ENCODE measurements at places on chromosomes 3 and 15.
A peak's percentile ranks its signal among the peaks of the same experiment; 100 is the strongest.

- DNase-seq = no peak
These were observed 31.7 kb downstream of the SLCO2A1 start for GRCh38 chr3:133997871-133998635.

DNA sequence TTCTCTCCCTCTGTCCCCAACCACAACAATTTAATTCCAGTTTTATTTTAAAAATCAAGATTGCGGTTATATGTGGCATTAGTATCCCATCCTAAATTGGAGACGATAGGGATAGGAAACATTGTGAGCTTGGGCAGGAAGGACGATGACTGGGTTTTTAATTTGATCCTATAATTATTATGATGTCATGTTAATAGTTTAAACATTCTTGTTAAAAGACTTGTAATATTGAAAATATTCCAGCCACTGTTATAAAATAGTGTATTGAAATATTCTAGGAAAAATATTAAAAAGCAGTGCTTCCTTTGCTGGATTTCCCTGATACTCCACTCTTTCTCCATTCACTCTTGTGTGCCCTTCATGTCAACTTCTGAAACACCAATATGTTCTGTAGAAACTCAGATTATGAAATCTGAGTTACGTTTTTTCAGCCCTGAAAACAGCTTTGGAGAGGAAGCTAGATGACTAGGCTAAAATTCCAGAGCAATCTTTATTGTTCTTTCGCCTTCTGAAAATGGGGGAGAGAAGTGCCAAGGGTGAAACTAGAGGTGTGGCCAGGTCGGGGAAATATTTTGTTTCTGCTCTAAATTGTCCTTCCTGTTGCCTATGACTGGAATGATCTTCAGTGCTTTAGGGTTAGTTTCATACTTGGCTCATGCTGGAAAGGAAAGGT is 46.1 kb upstream of the MAP3K13 start:
- peak; percentile 75 for DNase-seq

DNA sequence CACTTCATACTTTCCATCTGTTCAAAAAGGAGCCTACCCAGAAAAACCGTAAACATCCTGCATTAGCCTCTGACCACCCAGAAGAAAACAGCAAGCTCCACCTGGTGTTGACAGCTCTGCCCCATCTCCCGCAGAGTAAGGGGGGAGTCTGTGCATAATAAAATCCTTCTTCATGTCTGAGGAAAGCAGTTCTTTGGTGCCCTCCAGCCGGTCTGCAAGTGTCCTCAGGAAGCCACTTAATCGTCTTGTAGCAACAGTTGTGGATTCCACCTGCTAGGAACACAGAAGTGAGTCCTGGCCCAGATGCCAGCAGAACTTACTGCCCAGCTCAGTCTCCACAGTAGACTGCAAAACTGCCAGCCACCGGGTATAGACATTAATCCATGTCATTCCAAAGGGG is 22.5 kb downstream of the RIOX2 start:
- no peak for DNase-seq

DNA sequence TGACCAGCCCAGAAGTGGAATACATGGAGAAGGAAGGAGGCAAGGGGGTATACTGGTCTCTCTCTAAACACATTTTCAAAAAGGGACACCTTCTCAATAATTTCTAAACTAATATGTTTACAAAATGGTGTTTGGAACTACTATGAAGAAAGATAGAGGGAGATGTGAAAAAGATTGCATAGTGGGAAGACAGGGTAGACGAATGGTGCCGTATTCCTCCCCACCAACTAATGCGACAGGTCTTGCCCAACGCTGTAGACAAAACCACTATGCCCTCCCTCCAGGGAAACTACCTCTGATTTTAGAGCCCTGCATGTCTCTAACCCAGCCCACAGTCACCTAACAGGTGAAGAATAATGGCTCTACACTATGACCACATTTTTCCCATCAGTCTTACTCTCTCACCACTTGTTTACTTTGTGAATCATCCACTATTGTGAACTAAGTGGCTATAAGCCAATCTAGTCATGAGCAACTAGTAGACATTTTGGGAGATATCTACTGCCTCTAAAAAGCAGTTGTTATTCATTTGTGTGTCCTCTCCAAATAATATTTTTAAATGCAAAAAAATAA is 108.2 kb upstream of the UBE2E2 start:
- no peak for DNase-seq

GRCh38 chr3:174159604-174160003 is 699.5 kb upstream of the NAALADL2 start:
- DNase-seq = no peak

- DNase-seq = no peak
These were observed 363.2 kb downstream of the NAALADL2 start for GRCh38 chr3:175222356-175222755.

DNA sequence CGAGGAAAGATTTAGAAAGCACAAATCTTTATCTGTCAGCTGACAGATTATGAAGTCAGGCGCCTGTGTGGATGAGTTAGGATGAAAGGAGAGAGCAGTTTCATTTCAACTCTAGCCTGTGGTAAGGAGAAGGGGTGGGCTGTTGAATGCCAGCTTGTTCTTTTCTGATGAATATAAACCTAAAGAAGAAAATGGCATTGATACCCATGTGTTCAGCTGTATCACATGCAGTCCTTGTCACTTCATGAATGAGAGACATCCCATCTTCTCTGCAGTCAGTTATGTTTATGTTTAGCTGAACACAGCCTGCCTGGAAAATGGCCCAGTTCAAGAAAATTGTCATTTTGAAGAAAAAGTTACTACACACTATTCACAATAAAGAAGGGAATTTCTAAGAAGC is 345.7 kb upstream of the RBMS3 start:
- no peak for DNase-seq

DNA sequence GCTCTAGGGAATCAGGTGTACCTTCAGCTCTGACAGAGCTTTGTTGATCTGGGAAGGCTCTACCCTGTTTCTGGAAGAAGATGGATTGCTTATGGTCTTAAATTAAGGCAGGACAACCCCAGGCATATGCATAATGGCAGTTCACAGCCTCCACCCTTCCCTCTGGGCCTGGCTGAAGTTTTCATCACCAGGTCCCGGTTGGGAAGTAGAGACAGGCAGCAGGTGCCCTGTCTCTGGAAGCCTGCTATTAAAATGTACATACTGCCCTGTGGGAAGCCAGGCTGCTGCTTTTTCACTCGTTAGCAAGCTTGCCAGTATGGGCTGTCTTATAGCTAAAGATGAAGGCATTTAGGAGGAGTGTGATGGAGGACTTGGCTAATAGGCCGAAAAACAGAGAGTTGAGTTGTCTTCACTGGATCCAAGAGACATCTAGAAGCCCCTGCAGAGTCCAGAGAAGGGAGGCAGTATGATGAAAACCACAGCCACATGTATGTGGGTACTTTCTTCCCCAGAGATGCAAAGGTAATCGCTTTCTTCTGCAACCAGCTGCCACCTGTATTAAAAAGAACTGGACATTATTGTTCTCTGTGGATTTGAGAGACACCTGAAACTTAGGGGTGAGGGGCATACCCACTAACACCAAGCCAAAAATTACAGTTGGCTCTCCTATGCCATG is 34.4 kb downstream of the ABHD2 start:
- DNase-seq = no peak

DNA sequence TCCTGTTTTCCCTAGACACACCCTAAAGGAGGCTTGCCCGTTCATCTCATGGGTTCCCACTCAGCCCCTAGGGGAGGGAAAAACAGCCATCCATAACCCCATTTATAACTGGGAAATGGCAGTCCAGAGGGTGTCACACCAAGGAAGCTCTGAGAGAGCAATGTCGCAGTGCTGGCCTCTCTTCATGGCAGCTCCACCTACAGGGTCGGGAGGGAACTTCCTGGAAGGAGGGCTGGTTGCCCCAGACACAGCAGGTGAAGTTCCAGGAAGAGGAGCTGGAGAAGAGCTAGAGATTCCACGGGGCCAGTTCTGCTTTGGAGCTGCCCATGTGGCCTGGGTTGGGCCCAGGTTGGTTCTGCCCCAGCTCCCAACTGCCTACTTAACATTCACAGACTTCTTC is 22.3 kb upstream of the LINGO1 start:
- no peak for DNase-seq

- DNase-seq = no peak
These were observed 34.9 kb upstream of the ST6GAL1 start for GRCh38 chr3:186895406-186895805.

DNA sequence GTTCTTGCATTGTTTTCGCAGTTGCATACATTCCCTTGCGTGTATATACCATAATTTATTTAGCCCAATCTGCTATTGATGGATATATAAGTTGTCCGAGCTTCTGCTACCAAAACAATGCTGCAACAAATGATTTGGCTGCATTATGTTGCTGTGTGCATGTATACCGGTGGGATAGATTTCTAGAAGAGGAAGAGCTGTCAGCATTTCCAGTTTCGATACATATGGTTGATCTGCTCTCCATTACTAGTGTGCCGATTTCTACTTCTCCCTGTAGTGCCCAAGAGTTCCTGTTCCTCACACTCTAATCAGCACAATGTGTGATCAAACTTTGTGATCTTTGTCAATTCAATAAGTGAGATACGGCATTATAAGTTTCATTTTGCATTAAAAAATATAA is 92.8 kb upstream of the NMNAT3 start:
- DNase-seq = no peak

- no peak for DNase-seq
These were observed 951.6 kb downstream of the TUSC7 start for GRCh38 chr3:117660941-117661817.

DNA sequence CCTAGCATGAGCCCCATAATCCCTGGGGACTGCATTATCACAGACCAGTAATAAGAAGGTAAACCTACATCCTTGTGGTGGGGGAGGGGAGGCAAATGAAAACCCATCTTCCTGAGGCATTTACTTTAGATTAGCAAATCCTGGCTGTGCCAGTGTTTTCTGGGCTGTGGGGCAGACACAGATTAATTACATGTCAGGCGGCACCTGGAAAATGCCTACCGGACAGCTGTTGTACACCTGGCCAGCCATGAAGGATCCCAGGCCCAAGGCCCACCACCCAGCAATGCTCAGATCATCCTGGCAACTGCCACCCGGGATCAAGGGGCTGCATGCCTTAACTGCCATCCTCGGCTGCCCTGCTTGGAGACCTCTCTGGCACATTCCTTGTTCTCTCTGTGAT is 59.1 kb upstream of the RASA2 start:
- no peak for DNase-seq
